ENCODE measurements at places on chromosomes 5 and 9.

- no peak for DNase-seq
Measured at GRCh38 chr5:9573796-9574195, 27.9 kb upstream of the SEMA5A start.

- no peak for DNase-seq
Measured at GRCh38 chr9:96219026-96219899, 82.7 kb downstream of the HSD17B3 start.

GRCh38 chr5:141761-142160, 49.5 kb upstream of the LRRC14B start:
- DNase-seq, result no peak

DNA sequence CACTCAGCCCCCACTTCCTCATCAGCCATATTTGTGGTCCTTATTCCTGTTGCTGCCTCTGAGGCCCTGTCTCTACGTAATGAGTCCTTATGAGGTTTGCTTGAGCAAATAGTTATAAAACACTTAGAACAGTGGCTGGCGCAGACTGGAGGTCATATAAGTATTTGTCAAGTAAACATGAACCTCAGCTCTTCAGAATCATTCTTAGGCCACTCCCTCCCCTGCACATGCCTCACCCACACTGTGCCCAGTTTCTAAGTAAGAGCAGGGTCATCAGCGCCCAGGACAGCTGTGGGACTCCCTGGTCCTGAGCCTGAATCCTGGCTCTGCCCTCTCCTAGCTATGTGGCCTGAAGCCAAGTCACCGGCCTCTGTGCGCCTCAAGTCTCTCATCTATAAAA, 4.0 kb downstream of the ST6GALNAC4 start:
- no peak for DNase-seq

DNA sequence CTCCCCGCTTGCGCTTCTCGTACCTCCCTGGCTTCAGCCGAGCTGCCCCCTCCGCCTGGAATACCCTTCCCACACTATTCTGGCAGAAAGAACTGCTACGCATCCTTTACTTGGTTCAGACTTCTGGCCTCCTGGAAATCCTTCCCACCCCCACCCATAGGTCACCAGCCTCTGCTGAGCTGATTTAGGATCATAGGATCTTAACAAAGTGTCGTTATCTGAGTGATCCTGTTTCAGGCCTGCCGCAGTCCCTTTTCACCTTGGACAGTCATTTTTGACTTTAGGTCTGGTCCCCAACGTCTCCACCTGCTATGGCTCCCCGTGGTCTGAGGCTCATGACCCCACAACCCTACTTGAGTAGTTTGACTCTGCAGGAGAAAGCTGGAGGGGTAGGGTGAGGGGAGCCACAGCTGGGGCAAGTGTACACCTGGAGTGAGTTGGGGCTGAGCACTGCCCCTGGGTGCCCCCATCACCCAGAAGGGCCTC, 27.3 kb downstream of the EGR1 start:
- no peak for DNase-seq

DNA sequence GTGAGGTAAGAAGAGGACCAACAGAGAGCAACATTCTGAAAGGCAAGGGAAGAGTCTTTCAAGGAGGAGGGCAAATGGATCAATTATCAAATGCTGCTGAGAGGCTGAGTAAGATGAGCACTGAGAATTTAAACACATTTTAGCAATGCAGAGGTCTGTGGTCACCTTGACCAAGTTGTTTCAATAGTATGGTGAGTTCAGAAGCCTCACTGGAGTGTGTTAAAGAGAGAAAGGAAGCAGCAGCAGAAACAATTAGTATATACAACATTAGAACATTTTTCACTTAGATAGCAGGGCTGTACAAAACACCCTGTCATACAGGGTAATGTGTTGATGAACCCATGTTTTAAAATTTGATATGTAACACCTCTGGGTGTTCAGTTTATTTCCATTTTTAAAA, 131.5 kb downstream of the NR6A1 start:
- DNase-seq, result no peak

DNA sequence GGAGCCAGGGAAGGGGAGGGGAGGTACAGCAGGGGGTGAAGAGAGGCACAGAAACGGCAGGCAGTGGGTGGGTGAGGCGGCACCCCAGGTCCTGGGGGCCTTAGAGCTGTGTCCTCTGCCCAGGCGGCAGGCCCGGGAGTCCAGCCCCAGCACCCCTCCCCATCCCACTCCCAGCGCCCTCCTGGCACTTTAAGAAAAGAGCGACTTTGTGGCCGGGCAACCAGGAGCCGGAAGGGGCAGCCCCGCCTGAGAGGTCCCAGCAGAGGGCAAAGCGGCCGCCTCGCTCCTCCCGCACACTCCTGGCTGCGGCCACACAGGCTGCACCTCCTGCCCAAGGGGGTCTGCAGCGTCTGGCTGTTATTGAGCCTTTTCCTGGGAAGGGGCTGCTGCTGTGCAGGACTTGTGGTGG, 42.6 kb downstream of the NACC2 start:
- DNase-seq, result peak; percentile 93

DNA sequence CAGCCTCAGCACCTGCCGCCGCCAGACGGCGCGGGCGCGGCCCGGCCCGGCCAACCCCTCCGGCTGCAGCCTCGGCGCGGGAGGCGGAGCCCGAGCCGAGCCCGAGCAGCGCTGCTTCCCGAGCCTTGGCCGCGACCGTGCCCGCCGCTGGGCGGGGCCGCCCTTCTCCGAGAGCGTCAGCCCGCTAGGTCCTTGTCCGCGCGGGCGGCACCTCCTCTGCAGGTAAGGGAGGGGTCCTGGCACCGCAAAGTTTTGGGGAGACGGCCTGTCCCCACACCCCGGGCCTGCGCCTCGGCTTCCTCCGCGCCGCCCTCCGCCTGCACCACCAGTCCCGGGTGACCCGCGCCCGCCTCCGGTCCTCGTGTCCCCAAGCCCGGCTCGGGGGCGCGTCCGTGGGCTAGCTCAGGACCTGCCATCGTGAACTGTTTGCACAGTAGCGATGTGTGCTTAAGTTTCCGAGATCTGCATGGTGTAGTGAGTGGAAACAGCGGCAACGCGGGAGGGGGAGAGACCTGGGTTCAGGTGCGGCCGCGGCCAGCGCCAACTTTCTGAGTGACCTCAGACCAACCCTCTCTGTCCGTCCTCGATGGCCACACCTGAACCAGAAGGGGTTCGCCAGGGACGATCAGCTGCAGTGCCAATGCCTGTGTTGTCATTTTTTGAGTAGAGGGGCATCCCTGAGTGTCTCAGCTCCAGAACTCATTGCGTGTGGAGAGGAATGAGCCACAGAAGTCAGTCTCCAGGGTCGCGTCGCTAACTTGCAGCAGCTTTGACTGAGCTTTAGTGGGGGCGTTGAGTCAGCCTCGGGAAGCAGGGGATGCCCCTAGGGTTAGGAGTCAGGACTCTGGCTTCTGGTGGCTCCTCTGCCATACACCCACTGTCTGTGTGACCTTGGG, at the start of gene FRMPD1:
Gene FRMPD1 (plus strand): TSS at position 82 of the 896 bp plus-strand sequence. CDS start 41,688 bp downstream, outside the sequence.
- peak; percentile 59 for DNase-seq

DNA sequence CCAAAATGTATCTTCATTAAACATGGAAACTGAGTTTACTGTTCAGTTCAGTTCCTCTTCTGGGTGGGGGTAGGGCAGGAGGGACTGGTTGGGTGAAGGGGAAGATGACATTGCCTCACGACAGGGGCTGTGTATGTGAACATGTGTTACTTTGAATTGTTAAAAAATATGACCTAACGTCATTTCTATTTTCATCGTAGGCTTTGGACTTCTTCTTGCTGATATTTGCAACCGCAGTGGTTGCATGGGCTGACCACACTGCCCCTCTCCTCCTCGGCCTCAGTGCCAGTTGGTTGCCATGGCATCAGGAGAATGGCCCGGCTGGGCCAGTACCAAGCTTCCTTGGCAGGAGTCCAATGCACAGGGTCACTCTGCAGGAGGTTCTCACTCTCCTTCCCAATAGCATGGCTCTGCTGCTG, 41.5 kb downstream of the HACD4 start:
- no peak for DNase-seq

DNA sequence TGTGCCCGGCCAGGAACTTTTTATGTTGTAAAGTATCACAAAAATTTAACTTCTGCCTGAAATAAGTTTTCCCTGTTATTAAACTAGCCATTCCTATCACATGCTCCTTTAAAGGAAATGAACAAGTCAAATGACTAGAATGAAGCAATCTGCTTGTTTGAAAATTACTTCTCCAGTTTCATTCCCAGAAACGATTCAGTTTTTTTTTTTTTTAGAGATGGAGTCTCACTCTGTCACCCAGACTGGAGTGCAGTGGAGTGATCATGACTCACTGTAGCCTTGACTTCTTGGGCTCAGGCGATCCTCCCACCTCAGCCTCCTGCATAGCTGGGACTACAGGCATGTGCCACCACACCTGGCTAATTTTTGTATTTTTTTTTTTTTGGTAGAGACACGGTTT, 13.3 kb upstream of the GNG10 start:
- no peak for DNase-seq

- no peak for DNase-seq
Measured at GRCh38 chr5:127834094-127834531, 130.9 kb downstream of the CCDC192 start.

GRCh38 chr5:146828385-146828784, 50.2 kb downstream of the PPP2R2B start:
- DNase-seq, result no peak
